Umbilical cord (tissue), 2 donors: ENCODE measurements at places on chromosomes 5 and 9.

DNA sequence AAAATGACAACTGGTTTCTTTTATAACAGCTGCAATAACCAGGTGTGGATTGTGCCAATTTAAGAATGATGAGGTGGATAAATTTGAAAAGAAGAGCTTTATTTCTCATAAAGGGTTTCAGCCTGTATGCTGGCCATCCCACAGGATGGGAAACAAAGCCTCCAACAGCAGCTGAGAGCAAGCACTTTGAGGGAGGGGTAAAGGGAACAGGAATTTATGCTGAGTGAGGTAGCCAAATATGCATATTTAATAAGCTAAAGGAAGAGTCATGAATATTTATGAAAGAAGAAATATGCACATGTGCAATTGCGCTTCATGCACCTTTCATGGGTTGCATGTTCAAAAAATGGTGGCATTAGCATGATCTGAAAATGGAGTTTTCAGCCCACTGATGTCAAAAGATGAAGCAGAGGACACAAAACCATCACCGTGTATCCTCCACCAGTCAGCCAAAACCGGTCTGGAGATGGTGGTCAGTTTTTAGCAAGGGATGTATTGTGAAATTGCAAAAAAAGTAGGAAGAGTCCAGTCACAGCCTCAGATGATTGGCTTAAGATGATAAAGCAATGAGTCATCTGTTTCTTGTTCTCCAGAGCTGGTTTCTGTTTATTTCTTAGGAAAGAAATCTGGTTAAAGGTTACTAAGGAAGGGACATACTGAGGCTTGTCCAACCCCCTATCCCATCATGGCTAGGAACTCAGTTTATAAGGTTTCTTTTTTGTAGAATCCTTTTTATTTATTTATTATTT lies 47.9 kb downstream of the DEPDC1B start:
- peak; percentile 10 for DNase-seq

GRCh38 chr9:87519461-87519860 lies 21.8 kb downstream of the DAPK1 start:
- no peak for DNase-seq

DNA sequence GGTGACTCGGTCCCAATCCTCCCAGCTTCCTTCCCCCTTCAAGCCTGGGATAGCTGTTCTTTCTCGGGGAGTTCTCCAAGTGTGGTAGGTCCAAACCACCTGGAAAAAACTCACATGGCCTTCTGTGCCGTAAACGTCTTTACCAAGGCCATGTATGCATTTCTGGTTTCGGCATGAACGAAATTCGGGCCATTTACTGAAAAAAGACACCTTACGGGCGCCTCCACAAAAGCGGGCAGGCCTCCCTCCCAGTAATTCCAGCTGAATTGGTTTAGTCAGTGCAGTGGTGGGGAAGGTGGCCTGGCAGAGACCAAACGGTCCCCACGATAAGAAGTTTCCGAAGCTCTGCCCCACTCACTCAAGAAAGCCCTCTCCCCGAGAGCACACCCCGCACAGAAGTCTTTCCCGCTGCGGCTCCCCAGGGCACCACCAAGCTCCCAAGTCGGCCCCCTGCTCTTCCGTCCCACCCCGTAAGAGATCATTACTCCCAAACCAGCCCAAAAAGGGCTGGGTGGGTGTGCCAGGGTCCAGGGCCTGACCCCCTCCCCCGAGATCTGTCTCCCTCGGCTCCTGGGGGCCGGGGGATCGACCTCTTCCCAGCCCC lies 86.3 kb upstream of the MELK start:
- peak; percentile 25 for DNase-seq

DNA sequence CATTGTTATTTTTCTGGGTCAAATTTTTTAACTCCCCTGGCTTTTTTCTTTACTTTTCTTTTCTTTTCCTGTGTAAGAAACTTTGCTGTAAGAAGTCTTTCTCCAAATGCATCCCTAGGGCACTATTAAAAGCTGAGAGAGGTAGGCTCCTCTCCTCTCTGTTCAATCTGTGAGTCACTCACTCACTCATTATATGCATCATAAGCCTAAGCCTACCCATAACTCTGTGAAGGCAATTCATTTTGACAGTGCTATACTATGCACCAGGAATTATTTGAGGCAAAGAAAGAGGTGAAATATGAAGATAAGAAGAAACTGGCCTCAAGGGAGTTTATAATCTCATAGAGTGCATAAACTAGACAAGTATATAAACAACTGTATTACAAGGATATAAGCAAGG lies 67.9 kb upstream of the PRR16 start:
- peak; percentile 30 for DNase-seq

DNA sequence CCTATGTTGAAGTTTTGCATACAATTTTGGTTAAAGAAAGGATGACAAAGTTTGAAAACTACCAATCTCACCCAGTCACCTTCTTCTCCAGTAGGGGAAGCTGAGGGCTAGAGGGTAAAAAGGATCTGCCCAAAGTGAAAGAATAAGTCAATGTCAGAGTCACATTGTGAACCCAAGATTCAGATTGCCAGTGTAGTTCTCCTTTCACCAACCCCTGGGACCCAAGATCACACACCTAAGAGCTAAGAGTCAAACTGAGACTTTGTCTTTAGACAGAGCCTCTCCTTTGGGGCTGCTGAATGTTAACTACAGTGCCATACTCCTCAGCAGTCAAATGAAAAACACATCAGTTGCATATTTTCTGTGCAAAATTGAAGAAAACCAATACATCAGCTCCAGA lies 210.6 kb downstream of the ATP10B start:
- DNase-seq: no peak

DNA sequence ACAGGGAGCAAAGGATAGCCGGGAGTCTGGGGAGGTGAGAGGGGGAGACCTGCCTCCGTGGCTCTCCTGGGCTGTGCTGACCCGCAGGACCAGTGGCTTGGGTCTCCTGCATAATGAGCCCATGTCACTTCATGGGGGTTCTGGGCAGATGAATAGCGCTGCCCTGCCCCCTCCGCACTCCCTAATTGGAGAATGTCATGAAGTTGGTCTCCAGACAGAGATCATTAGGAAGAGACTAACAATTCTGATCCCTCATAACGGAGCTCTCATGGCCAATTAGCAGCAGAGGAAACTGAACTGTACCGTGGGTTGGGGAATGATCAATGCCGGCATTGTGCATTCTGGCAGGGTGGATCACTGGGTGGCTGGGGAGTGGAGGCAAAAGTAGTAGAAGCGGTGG lies 186.1 kb downstream of the FSTL4 start:
- no peak for DNase-seq

DNA sequence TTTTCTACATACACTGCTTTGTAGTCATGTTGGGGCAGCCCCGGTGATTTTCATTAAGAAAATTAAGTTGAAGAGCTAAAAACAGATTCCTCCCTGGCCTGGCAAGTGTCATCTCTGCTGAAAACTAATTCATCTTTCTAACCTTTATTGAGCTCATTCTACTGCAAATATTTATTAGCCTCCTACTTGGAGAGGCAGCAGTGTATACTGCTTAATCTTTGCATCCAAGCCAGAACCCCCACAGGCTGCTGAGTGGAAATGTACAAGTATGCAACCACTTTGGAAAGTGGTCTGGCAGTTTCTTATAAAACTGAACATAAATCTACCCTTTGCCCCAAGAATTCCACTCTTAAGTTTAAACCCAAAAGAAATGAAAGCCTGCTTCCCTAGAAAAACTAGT lies 223.4 kb downstream of the DRD1 start:
- peak; percentile 23 for DNase-seq

- no peak for DNase-seq
These were observed 4.9 kb downstream of the SLC34A3 start for GRCh38 chr9:137235424-137236237.

DNA sequence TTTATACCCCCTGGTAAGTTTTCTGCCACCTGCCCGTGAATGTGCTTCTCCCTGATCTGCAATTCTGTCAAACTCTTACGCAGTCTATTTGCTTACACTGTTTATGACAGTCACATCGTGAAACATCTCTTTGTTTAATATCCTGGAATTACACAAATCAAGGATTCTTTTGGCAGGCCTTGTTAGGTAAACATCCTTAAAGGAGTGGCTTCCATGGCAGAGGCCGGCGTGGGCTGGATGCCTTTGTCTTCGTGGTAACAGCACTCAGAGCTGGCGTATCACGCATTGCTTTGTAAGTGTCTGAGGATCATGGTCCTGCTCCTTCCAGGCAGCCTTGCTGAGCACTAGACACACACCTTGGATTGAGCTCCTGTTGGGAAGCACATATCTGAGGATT lies 145.7 kb downstream of the IRX1 start:
- DNase-seq: no peak

DNA sequence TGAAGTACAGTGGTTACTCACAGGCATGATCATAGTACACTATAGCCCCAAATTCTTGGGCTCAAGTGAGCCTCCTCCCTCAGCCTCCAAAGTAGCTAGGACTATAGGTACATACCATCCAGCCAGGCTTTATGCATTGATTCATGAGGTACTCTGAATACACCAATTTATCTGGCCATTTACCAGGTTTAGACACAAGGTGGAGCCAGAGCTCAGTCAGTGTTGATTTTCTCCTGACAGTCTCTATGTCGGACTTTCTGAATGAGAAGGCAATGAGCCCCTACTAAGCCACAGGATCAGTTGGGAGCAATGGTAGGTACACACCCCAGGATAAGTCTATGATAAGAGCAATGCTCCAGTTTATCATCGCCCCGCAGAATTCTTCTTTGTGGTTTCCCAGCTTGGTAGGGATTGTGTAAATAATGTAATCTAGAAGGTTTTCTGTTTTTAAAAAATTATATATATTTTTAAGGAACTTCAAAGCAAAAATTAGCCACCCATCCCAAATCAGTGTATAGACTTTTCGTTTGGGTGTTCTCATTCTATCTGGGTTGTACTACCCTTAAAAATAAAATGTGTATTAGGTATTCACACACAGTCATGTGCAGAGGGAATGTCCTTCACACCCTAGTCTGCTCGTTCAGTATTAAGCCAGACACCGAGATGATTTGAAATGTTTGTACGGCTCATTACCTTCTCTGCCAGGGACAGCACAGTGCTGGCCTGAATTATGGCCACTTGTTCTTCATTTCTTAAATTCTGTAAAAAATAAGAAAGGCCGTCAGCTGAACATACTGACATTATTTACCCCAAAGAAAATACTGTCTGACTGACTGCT lies 118.4 kb upstream of the DPYSL3 start:
- peak; percentile 85 for DNase-seq

DNA sequence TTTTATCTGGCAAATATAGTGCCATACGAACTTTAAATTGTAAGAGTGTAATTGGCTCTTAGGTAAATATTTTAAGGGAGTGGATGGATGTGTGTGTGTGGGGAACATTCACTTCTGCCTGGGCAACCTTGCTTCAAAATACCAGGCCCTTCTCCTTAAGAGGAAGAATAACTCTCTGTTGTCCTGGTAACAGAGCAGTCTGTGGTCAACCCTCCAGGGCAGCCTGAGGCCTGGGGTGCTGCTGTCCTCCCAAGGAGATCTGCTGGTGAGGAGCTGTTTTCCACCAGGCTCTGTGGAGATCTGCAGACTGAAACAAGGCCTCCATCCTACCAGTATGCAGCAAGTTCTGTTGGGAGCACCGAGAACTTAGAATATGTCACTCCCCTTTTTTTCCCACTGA lies 325.2 kb downstream of the PSAT1 start:
- no peak for DNase-seq

DNA sequence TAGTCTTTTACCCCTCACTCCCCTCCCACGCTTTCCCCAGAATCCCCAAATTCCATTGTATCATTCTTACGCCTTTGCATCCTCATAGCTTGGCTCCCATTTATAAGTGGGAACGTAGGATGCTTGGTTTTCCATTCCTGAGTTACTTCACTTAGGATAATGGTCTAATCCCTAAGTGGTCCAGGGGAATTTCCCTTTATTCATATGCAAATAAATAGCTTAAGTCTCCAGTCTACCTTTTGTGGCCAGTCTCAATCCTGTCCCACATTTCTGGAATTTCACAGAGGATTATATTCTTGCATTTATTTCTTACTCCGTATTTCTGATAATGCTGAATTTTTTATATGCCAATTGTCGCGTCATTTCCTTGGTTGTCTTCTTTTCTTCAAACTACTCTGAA lies 245.6 kb upstream of the DAB2 start:
- DNase-seq: no peak

GRCh38 chr5:145014109-145014508 lies 821.0 kb downstream of the PRELID2 start:
- DNase-seq: no peak

DNA sequence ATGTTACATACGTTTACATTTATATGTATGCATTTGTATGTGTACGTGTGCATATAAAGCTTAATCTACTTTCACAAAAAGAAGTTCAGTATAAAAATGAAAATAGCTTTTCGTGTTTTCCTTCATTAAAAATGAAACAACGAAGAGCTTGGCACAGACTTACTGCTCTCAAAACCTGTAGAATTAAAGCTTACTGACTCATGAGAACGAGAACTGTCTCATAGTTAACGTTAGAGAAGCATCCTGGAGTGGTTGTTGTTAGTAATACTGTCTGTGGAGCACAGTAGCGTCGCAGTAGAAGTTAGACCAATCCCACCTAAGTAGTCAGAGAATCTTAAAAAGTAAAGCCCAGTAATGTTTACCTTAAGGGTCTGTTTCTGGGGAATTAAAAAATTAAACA lies 1.3 kb downstream of the MAT2B start:
- peak; percentile 37 for DNase-seq

GRCh38 chr9:98804083-98804482 lies 3.4 kb upstream of the GALNT12 start:
- peak; percentile 42 for DNase-seq

DNA sequence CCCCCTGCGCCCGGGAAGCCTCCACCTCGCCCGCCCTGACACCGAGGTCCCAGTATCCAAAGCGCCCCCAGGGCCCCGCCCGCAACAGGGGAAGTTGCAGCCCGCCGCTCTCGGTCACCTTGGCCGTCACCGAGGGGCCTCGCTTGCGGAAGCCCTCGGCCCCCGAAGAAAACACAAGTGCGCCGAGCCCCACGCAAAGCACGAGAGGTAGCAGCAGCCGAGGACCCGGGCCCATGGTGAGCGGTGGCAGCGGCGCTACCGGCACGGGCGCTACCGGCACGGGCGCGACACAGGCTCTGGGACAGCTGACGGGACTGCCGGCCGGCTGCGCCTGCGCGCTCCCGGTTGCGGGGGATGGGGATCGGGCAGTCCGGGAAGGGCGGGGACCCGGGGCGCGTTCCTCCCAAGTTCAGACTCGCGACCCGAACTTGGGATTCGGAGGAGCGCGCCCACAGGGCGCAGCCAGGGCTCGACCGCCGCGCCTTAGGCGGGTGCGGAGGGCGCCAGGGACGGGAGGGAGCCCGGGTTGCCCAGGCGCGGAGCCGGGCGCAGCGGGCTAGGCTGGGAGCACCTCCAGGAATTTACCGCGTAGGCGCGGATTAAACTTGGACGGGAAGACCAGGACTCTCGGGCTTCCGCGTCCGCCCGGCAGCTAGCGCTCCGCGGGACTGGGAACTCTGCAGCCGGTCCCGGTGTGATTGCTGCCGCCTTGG lies at the start of gene PPIC:
TSS of gene PPIC (minus strand) at position 335 of the 713 bp plus-strand sequence. CDS start at position 235, 100 bp downstream.
- peak; percentile 90 for DNase-seq

DNA sequence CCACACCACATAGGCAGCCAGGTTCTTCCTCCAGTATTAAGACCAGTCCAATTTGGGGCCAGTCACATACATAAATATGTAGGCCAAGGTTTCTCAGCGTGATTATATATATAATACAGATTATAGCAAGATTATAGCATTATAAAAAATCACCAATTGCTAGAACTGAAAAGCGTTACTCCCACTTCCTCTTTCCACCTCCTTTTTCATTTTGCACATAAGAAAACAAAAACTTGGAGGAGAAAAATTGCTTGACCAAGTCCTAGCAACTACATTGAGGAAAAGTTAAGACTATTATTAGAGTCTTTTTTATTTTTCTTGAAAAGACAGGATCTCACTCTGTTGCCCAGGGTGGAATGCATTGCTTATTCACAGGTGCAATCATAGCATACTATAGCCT lies 262.7 kb upstream of the KCNN2 start:
- no peak for DNase-seq
